ENCODE measurements at places on chromosomes 11 and 22.

GRCh38 chr11:3102641-3102921 is 45.4 kb upstream of the CARS1 start:
- DNase-seq, result peak; percentile 1

- DNase-seq, result no peak
Observed at GRCh38 chr11:44775985-44776446, 49.3 kb downstream of the TSPAN18 start.

GRCh38 chr11:77137421-77137820 is 9.4 kb downstream of the MYO7A start:
- no peak for DNase-seq

DNA sequence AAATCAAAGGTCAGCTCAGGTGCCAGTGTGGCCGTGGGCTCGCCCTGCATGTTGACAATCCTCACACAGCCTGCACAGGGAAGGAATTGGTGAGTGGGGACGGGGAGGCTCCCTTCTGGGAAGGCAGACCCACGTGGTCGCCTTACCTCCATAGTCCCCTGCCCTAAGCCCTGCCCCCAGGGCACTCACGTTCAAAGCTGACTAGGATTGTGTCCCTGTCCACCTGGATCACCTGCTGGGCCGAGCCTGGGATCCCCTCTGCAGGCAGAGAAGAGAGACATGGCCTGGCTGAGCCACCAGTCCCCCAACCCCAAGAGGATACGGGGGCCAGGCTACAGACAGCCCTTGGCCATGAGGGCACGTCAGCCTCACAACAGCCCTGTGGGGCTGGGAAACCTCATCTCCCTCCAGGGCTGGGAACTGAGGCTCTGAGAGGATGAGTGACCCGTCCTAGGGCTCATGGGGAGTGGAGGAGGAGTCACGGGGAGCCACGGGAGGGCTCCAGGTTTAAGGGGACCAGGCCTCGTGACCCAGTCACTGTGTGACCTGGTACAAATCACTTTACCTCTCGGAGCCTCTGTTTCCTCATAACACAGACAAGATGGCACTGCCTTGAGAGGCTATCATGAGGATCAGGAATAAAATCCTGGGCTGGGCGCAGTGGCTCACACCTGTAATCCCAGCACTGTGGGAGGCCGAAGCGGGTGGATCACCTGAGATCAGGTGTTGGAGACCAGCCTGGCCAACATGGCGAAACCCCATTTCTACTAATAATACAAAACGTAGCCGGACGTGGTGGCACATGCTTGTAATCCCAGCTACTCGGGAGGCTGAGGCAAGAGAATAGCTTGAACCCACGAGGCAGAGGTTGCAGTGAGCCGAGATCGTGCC is 12.1 kb upstream of the SF1 start:
- DNase-seq, result no peak

- DNase-seq, result peak; percentile 70
Observed at GRCh38 chr22:37843741-37844089, 419 bp downstream of the ANKRD54 start.

DNA sequence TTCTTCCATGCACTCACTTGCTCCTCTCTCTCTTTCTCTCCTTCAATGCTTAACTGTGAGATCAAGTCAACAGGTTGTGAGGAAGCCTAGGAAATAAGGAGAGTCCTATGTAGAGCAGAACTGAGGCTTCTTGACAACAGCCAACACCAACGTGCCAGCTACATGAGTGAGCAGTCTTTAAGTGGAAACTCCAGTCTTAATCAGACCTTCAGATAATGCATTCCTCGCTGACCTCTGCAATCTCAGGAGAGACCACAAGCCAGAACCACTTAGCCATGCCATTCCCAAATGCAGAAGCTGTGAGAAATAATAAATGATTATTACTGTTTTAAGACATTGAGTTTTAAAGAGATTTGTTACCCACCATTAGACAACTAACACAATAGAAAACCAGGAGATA is 6.1 kb upstream of the TEAD1 start:
- DNase-seq, result no peak

DNA sequence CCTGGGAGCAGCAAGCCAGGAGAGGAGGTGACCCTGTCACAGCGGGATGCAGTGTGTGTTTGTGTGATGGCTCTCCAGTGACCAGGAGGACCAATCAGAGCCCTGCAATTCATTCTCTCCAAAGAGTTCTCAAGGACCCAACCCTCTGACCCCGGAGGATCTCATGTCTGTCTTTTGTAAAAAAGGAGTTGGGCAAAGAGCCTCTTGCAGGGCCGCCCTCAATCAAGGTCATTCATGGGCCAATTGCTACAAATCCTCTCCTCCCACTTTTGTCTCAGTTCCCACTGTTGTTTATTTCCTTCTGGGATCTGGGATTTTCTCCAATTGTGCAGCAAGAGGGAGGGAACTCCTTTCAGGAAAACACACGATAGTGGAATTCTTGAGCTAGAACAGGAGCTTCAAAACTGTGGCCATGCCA is 4.0 kb downstream of the TECTA start:
- no peak for DNase-seq

DNA sequence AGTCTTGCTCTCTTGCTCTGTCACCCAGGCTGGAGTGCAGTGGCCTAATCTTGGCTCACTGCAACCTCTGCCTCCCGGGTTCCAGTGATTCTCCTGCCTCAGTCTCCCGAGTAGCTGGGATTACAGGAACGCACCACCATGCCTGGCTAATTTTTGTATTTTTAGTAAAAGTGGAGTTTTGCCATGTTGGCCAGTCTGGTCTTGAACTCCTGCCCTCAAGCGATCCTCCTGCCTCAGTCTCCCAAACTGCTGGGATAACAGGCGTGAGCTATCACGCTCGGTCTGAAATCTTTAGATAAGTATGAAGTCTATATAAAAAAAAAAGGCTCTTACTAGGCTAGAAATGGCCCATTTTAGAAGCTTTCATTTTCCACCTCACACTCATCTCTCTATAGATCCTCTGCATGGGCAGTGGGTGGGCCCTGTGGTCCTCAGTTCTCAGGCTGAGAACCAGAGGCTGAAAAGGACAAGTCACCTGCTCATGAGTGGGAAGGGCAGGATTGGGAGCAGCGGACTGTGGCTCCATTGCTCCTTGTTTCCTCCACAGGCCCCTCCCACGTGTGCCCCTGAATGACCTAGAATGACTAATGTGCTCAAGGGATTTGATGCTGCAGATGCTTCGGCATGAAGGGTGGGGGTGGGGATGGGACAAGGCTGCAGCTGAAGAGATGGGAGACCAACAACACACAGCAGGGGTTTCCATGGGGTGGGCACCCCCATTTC is 19.8 kb upstream of the PRAME start:
- DNase-seq, result no peak

DNA sequence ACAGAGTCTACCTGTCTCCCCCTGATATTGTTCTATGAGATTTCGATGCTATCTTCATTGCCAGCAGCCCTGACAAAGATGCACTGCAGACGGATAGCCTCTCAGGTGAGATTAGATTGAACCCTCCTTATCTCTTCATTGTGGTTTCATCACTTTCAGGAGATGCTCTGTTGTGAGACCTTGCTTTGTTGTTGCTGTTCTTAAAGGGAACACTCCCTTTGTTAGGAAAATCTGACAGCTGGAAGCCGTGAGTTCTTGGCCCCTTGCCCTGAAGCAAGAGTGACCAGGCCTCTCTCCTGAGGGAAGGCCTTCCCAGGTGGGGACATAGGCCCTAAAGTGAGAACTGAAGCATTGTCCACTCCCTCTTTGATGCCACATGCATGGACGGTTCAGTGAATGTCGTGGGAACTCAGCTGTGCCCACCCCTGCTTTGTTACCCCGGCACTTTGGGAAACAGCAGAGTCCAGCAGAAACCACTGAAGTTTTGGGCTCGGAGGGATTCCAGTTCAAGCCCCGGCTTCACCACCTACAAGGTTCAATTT is 976.1 kb downstream of the TBC1D22A start:
- no peak for DNase-seq

- no peak for DNase-seq
Observed at GRCh38 chr11:128480066-128480465, 107.3 kb downstream of the ETS1 start.

DNA sequence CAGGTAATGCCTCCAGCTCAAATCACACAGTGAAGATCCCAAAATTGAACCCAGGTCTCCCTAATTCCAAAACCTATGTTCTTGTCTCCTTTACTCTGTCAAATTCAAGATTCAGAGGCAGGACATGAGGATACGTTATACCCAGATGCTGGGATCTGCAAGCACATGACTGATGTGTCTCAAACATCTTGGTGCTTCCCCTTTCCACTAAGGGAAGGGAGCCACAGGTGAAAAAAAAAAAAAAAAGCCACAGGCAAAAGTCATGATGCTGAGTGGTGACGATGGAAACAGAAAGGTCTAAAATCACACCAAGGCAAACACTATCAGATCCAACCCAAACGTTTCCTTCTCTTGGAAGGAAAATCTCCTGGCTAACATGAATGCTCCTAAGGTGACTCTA is 24.0 kb downstream of the ABTB2 start:
- no peak for DNase-seq

GRCh38 chr11:82731691-82732277 is 1.9 kb downstream of the FAM181B start:
- DNase-seq, result no peak

GRCh38 chr11:5596607-5597201 is at the start of gene TRIM6:
Gene TRIM6, plus strand, starts transcription at chr11:5596637. Its CDS starts 261 bp downstream, at chr11:5596898.
- peak; percentile 51 for DNase-seq

DNA sequence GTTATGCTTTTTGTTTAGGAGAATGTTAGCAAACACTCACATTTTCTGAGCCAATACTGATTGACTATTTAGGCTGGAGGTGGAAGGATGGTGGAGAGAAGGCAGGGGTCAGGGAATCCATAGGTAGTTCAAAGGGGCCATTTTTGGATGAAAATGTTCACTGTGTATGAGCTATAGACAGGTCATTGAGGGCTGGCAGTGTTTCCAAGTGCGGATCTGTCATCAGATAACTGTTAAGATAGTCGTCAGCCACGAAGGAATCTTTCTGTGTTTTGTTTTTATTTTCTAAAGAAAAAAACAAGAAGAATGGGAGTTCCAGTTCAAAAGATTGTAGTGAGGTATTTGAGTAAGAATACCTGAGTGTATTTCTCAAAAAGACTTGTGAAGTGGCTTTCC is 3.1 kb downstream of the KCNJ5 start:
- DNase-seq, result no peak

DNA sequence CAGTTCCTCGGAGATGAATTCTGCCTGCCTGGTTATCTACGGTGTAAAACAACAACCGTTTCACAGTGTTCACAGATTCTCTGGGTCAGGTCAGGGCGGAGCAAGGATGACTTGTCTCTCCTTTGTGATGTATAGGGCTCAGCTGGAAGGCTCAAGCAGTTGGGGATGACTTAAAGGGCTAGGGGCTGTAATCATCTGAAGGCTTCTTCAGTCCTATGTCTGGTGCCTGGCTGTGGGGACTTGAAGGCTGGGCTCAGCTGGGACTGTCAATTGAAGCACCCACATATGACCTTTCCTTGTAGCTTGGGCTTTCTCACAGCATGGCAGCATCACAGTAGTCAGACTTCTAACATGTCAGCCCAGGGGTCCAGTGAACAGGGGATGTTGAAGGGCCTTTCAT is 29.3 kb downstream of the EIF3F start:
- peak; percentile 55 for DNase-seq

DNA sequence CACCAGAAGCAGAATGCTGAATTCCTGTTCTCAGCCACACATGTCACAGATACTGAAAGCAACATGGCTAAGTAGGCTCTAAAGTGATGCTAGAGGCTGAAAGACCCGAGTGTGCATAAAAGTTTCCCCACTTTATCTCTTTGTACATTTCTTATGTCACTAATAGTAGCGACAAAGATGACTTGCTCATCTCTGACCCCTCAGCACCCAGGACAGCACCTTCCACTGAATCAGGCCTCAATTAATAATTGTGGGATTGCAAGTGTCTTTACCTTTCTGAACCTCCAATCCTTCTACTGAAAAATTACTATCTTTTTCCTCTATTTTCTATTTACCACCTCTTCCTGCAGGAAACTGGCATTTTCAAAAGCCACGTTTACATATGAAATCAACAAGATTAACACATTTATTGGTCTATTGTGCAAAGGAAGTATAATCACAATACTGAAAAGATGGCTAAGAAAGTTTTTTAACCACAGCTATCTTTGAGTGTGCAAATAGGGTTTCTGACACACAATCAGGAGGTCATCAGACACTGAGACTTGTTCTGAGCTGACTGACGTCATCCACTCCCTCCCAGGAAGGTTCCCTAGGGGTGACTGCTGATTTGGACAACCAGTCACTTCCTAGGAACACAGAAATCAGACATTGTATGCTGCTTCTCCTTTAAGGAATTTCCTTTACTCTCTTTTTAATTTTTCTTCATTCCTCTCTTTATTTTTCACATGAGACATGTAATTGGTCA is 213.9 kb upstream of the ISX start:
- DNase-seq, result no peak

DNA sequence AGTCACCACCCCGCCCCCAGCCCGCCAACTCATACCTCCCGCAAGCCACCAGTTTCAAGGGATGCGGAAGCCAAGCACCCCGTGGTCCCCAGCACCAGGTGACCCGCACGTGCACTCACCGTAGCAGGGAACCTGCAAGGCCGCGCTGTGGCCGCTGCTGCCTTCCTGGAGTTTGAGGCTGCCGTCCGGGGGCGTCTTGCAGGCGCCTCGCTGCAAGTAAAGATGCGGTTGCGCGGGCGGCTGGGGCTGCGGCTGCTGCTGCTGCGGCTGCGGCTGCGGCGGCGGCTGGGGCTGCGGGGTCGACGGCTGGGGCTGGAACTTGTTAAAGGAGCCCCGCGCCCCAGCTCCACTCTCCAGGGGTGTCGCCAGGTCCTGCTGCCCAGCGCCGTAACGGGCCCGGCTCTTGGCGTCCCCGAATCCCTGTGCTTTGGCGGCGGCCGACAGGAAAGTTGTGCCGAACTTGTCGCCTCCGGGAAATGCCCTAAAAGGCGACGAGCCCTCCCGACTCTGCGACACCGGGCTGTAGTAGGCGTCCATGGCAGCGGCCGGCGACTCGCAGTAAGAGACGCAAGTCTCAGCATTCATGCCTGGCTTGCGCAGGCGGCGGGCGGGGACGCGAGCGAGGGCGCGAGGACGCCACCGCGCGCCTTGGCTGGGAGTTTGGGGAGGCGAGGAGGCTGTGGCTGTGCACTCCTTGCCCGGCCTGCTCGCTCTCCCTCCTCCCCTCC is at the start of gene ALX4:
Gene ALX4 (minus strand): TSS at position 662 of the 728 bp plus-strand sequence. CDS start 77 bp downstream, at position 585.
- DNase-seq, result peak; percentile 78

- no peak for DNase-seq
Observed at GRCh38 chr11:73221996-73222395, 3.9 kb downstream of the P2RY2 start.

DNA sequence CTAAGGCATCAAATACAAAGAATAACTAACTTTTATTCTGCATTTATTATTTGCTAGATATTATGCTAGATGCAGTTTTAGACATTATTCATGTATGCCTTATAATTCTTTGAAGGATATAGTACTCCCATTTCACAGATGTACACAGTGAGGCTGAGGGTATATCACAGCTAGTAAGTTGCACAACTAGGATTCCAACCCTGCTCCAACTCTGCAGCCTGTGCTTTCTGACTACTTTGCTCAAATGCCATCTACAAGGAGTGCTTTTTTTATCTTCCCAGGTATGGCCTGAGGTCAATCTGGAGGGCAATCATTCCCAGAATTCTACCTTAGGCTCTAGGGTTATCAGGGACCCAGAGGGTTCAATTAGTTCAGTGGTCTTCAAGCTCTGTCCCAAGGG is 28.4 kb downstream of the NUP160 start:
- no peak for DNase-seq

GRCh38 chr11:82899186-82899820 is 927 bp downstream of the PRCP start:
- no peak for DNase-seq

- peak; percentile 43 for DNase-seq
Observed at GRCh38 chr22:35629406-35630216, 12.5 kb upstream of the MB start.
